ENCODE measurements at places on chromosomes 7 and 10.

- no peak for ATAC-seq
Observed at GRCh38 chr7:16743236-16743635, 10.3 kb upstream of the TSPAN13 start.

DNA sequence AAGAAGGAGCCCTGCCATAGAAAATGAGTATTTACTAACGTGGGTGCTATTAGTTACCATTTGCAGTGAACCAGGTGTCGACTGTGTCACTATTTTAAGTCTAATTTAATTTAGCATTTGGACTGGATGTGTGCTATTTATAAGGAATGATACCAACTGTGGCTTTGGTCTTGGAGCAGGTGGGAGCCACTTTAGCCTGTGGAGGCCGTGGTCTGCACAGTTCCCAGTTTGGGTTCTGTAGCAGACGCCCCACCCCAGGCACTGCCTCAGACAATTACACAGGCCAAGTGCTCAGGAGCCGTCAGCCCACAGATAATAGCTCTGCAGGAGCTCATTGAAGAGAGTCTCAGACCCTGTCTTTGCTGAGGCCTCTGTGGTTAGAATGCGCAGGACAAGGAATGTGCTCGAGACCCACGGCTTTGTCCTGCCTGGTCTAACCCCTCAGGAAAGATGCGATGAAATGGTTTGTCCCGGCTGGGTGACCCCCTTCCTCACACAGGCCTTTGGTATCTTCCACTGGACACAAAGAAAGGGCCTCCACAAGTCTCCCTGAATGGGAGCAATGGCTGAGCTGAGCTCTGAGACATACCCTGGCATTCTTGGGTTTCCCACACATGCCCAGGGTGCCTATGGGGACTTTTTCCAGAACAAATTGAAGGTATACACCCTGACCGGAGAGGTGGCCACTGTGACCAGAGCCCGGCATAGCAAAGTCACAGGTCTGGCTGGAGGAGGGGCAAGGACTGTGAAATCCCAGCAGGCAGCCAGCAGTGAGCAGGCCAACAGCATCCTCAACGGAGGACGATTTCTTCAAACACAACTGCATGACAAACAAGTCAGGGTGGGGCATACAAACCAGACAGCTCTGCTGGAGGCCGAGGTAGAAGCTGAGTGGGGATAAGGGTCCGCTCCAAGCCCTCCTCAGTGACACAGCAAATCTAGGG lies 251.2 kb downstream of the ARHGAP12 start:
- ATAC-seq: no peak

- peak; percentile 14 for ATAC-seq
Observed at GRCh38 chr7:38317515-38317914, 44.1 kb upstream of the TARP start.

DNA sequence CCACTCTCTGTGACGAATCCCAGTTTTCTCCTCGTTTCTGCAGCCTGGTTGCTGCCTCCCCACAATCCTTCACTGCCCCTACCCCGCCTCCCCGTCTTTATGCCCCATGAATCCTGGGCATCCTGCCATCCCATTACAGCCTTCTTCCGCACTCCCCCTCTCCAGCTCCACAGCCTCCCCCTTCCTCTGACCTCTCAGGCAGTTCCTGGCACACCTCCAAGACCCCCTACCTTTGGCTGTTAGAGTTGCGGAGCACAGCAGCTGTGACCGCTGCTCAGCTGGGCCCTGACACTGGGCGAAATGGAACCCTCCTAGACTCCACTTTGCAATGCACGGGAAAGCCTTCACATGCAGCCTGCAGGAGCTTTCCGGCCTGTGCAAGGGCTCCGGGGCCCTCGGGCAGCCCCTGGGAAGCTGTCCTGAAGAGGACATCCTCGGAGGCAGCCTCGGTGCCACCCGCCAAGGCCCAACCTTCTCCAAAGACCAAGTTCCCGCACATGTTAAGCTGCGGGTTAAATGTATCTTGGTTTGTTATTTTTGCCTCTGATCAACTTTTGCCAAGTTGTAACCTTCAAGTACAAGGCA lies 400.7 kb upstream of the MKI67 start:
- ATAC-seq: no peak

GRCh38 chr7:103658055-103659005 lies 212.3 kb upstream of the SLC26A5 start:
- ATAC-seq: no peak

GRCh38 chr10:86393862-86394455 lies 27.4 kb upstream of the GRID1 start:
- ATAC-seq: peak; percentile 56

- ATAC-seq: no peak
Observed at GRCh38 chr10:22852712-22853353, 75.0 kb upstream of the ARMC3 start.
